ENCODE measurements at places on chromosomes 1 and 21.

DNA sequence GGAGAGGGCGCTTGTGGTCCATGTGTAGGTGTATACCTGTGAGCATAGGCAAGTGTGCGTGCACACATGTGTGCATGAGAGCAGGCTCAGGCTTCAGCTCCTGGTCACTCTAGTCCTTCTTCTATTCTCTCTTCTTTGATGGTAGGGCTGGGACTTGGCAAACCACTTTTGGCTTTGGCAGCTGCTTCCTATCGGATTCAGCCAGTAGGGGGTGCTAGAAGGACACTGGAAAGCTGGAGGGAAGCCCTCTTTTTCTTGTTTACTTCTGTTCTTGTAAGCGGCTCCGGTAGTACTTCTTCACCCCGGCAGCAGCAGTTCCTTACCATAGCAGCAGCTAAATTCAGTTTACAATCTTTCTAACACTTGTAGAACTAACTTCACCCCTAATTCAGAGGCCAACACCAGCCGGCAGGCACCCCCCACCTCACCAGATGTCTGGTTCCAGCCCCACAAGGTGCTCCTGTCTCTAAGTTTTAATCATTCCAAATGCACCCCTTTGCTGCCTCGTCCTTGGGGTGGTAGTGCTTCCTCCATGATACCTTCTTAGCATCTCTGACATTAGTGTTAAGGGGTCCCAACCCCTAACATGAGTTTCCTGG lies 25.1 kb downstream of the NENF start:
- DNase-seq = peak; percentile 55

- DNase-seq = no peak
These were observed 40.8 kb downstream of the FCER1A start for GRCh38 chr1:159342761-159343425.

DNA sequence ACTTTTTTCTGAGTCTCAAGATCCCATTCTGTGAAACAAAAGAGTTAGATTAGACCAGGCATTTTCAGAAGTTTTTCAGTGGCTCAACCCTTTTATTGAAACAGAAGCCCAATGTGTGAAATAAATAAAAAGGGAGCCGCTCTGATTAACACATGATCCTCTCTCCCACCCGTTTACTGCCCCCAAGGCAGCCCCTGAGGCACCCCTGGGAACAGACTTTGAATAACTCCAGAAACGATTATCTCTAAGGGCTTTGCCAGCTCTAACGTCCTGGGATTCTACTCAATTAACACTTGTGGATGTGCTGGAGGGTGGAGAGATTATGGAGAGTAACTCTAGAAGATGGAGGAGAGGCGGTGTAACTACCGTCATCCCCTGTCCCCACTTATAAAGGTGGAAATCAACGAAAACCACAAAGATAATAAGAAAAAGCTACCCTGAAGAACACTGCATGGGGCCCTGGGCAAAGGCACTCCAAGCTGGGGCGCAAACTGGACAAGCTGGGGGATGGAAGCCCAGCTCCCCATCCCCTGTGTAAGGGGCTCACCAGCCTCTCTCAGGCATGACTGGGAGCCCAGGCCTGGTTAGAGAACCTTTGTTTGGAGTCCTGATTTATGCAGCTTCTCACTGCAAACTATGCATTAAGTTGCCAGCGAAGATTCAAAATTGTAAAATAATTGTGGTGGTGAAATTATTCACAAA lies 39.0 kb upstream of the GRIK3 start:
- no peak for DNase-seq

GRCh38 chr21:31866077-31866511 lies 6.7 kb upstream of the HUNK start:
- DNase-seq = peak; percentile 80

DNA sequence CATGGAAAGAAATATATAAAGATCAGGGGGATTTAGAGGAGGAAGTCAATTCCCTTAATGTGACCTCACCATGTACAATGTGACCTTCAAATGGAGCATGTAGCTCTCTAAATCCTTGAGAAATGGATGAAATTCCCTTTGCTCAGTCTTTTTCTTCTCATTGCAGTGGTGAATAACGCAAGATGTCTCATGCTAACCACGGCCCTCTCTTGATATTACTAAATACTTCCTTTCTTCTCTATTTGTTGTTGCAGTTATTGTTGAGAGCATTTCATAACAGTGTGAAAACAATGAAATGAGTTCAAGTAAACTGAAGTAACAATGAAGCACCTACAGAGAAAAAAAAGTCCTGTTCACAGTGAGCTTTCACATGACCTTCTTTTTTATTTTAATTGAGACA lies 55.6 kb downstream of the ZNF281 start:
- DNase-seq = no peak

- DNase-seq = no peak
These were observed 252.1 kb downstream of the MATN1 start for GRCh38 chr1:30471307-30471706.

- no peak for DNase-seq
These were observed 67.5 kb downstream of the NIBAN1 start for GRCh38 chr1:184906761-184907160.

GRCh38 chr21:31203431-31204054 lies 140.5 kb downstream of the TIAM1 start:
- no peak for DNase-seq

DNA sequence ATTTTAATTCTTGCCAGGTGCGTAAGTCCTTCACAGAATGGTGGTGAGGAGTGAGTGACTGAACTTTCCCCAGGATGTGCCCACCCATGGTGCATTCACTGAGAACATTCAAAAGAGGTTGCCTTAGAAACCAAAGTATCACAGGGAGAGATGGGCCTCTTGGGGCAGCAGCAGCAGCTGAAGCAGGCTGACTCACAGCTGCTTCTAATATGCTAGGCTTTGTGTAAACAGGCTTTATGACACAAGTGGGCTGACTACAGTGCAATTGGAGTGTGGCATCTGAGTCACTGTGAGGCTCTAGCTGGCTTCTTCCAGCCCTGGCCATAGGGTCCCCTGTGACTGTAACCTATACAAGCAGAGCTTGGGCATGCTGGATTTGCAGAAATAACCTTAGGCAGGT lies 12.6 kb downstream of the PIGP start:
- peak; percentile 97 for DNase-seq

- DNase-seq = no peak
These were observed 27.2 kb upstream of the SLC26A9 start for GRCh38 chr1:205970486-205970885.

DNA sequence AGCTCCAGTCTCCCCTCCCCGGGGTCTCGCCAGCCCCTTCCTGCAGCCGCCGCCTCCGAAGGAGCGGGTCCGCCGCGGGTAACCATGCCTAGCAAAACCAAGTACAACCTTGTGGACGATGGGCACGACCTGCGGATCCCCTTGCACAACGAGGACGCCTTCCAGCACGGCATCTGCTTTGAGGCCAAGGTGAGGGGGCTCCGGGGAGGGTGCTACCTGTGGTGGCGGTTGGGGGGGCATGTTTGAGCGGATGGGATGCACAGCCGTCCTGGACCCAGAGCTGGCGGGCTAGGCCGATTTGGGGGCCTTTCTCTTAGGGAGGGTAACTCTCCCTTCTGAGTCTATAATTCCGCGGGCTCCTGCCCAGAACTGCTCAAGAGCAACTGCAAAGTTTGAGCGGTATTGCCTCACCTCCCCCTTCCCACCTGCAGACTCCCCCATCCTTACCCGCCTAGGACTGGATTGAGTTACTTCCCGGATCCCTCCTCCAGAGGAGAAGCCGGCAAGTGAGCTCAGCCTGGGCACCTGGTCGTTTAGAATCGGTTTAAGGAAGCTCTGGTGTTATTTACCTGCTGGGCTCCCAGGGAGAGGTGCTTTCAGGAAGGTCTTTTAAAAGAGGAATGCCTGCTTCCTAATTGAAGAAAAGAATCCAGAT lies 730 bp downstream of the NOS1AP start:
- no peak for DNase-seq

DNA sequence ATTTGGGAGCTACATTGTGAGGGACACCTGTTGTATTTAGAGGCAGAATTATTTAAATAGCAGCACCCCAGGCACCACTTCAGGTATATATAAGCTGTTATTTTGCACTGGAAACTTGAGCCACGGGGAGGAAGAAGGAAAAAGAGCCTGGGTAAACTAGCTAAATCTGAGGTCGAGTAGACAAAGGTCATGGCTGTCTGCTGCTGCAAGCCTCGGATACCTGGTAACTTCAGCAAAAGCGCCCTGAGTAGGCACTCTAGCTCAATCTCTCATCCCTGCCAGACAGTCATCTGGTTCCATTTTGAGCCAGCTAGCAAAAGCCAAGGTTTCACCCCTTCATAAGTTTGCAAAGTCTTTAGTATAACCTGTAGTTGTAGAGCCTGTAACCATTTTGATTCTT lies 101.9 kb upstream of the ZNF644 start:
- no peak for DNase-seq

DNA sequence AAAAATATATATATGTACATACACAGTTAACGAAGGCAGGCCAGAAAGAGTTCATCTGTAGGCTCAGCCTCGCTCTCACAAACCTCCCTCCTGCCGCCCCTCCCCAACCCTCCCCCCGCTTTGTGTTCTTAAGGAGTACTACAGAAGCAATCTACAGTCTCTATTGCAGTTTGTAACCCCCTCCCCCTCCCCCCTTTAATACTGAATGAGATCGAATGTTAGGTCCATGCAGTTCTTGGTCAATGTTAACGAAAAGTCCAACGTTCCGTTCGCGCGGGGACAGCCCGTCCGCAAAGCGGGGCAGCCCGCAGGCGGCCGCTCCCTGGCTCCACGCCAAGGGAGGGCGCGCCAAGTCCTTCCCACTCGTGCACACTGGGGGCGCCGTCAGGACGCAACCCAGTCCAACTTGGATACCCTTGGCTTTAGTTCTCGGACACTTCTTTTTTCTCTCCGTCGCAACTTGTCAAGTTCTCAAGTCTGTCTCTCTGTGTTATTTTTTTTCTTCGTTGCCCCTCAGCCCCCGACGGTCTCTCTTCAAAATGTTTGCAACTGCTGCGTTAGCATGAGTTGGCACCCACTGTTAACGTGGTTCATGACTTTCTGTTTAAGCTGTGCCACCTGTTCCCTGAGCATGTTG lies 2.2 kb downstream of the JUN start:
- peak; percentile 72 for DNase-seq
